ENCODE measurements at places on chromosomes 7 and 10. TPM values are rescaled to one million over a fixed set of nuclear protein-coding genes. Genes with fewer than 3 reads are reported as not detected.

DNA sequence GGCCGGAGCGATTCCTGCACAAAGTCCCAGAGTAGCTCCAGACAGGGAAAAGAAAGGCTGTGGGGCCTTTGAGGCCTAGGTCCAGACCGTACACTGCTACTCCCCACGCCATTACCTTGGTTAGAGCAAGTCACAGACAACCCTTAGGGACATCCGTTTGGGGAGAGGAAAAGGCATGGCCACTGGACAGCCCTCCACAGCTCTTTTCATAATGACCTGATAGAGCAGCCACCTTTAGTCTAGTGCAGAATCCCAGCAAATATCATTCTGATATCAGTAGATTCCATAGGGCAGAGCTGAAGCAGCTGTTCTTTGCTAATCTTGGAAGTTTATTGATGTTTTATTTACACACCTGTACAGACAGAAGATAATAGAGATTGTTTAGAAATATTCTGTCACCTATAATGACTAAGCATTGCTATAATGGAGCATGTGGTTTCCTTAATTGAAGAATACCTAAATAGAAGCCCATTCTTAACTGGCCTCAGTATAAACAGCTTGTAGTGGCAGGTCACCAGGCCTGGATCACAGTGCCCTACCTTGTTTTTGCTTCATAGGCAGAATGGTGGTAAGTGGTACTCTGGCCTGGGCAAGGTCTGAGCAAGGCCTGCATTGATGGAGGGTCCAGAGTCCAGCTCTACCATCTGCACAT lies 27.9 kb downstream of the OGDH start:
- no peak for DNase-seq
- peak overlapping the region; percentile 42 for H3K27ac ChIP-seq
- no peaks in the 10 kb centered on the region for H3K27me3 ChIP-seq
- H3K4me3 ChIP-seq: no peak overlapping the region

Gene HMX2
- not detected for total RNA-seq

Gene FAM25C
- not detected for total RNA-seq

- no peaks in the 10 kb centered on the region for H3K27me3 ChIP-seq
- H3K27ac ChIP-seq: no peak overlapping the region
- no peaks in the 10 kb centered on the region for H3K36me3 ChIP-seq
Observed at GRCh38 chr7:42993038-42993437, 60.9 kb downstream of the MRPL32 start.

- no peaks in the 10 kb centered on the region for H3K4me1 ChIP-seq
- H3K27ac ChIP-seq: no peak overlapping the region
- no peak for DNase-seq
- no peak overlapping the region for H3K4me3 ChIP-seq
- H3K36me3 ChIP-seq: no peaks in the 10 kb centered on the region
- no peaks in the 10 kb centered on the region for H3K27me3 ChIP-seq
Observed at GRCh38 chr7:155792315-155792960, 19.8 kb downstream of the SHH start.

- H3K27ac ChIP-seq: no peak overlapping the region
- no peaks in the 10 kb centered on the region for H3K4me1 ChIP-seq
- H3K27me3 ChIP-seq: peaks cover 15% of the 10 kb centered on the region
- DNase-seq: no peak
- no peak overlapping the region for H3K4me3 ChIP-seq
Observed at GRCh38 chr7:113561446-113561845, 357.4 kb downstream of the PPP1R3A start.

- no peak overlapping the region for H3K4me3 ChIP-seq
- DNase-seq: no peak
- no peaks in the 10 kb centered on the region for H3K27me3 ChIP-seq
- H3K36me3 ChIP-seq: no peaks in the 10 kb centered on the region
- H3K4me1 ChIP-seq: peaks cover 36% of the 10 kb centered on the region
Observed at GRCh38 chr10:89515031-89515841, 20.2 kb downstream of the SLC16A12 start.

Gene FZD8
- 50.5 TPM for total RNA-seq

Gene AKR1C8
- 0.48 TPM for total RNA-seq

Gene C10orf90
- not detected for total RNA-seq

Gene HMX3
- total RNA-seq: 0.26 TPM

DNA sequence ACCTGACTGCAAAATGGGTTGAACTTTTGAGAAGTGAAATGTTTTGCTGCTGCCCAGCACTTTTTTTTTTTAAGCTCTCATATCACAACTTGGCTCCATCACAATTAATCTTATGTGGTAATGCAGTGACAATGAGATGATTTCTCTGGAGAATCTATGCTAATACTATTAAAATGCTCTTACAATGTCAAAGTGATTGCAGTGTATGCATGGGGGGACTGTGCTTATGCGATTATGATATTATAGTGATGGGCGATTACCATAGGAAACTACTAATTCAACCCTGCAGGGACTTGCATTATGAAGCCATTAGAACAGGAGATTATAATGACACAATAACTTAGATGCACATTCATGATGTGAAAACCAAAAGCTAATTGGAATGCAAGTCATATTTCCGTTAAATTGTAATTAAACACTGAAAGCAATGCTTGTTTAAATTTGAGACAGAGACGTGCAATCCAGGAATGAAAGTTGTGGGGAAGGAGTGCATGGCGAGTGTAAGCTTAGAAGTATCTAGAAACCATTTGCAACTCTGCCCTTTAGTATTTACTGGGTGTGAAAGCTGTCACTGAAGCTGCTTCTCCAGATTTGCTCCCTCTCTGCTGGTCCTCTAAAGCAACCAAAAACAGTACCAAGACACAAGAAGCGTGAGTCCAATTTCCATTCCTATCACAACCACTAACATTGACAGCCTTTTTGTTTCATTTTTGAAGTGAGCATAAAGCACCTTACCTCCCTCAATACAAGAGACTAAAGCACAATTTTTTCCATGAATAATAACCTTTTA lies 21.6 kb downstream of the PTER start:
- H3K36me3 ChIP-seq: no peaks in the 10 kb centered on the region
- no peaks in the 10 kb centered on the region for H3K4me1 ChIP-seq
- no peak overlapping the region for H3K4me3 ChIP-seq
- H3K27me3 ChIP-seq: peaks cover 34% of the 10 kb centered on the region

Gene PAX4
- not detected for total RNA-seq

DNA sequence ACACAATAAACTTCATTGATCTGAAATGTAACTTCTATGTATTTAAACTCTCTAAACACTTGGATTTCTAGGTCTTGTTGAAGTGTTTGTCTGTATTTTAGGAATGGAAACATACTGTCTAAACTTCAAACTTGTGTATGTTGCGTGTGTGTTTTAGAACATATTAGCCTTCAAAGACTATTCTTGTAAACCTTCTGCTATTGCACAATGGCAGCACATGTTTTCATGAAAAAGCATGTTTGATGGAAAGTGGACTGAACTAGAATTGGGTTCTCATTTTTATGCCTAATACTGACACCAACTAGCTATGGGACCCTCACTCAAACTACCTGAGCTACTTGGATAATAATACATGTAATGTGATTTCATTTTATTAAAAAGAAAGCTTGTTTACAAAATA lies 592.6 kb downstream of the IPMK start:
- no peak for DNase-seq
- no peak overlapping the region for H3K4me3 ChIP-seq
- no peaks in the 10 kb centered on the region for H3K36me3 ChIP-seq
- no peaks in the 10 kb centered on the region for H3K4me1 ChIP-seq
- no peak overlapping the region for H3K27ac ChIP-seq

DNA sequence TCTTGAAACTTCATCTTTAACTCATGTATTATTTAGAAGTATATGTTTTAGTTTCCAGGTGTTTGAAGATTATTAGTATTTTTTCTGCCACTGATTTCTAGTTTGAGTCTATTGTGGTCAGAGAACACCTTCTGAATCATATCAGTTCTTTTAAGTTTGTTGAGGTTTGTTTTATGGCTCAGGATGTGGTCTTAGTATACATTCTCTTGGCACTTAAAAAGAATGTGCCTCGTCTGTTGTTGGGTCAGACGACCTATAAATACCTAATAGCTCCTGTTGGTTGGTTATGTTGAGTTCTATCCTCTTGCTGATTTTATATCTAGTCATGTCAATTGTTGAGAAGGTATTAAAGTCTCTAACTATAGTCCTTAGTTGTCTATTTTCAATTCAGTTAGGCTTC lies 15.9 kb downstream of the TDRD1 start:
- H3K27me3 ChIP-seq: peaks cover 19% of the 10 kb centered on the region
- H3K36me3 ChIP-seq: no peaks in the 10 kb centered on the region
- no peak overlapping the region for H3K4me3 ChIP-seq
- no peak for DNase-seq
- H3K4me1 ChIP-seq: no peaks in the 10 kb centered on the region
- H3K27ac ChIP-seq: no peak overlapping the region

Gene PNLIPRP3
- not detected for total RNA-seq

Gene CYTH3
- total RNA-seq: 20.5 TPM

Gene MIOS
- 19.2 TPM for total RNA-seq

- no peak for DNase-seq
- H3K4me1 ChIP-seq: no peaks in the 10 kb centered on the region
- H3K27me3 ChIP-seq: no peaks in the 10 kb centered on the region
- H3K4me3 ChIP-seq: no peak overlapping the region
- no peaks in the 10 kb centered on the region for H3K36me3 ChIP-seq
Observed at GRCh38 chr10:51950996-51951555, 251.7 kb upstream of the CSTF2T start.

Gene ELFN1
- total RNA-seq: 0.09 TPM

GRCh38 chr10:122997864-122998263 lies 10.7 kb downstream of the IKZF5 start:
- H3K27me3 ChIP-seq: no peaks in the 10 kb centered on the region
- H3K36me3 ChIP-seq: peaks cover 15% of the 10 kb centered on the region
